Left forelimb (tissue), 1 donor: ENCODE measurements at places on chromosomes 5 and 9.
A peak's percentile ranks its signal among the peaks of the same experiment; 100 is the strongest.

- DNase-seq = no peak
These were observed 708.0 kb upstream of the FAM174A start for GRCh38 chr5:99827136-99827535.

GRCh38 chr5:51159164-51159563, 224.1 kb upstream of the ISL1 start:
- no peak for DNase-seq

- DNase-seq = no peak
These were observed 634.0 kb downstream of the MAT2B start for GRCh38 chr5:164139423-164139822.

DNA sequence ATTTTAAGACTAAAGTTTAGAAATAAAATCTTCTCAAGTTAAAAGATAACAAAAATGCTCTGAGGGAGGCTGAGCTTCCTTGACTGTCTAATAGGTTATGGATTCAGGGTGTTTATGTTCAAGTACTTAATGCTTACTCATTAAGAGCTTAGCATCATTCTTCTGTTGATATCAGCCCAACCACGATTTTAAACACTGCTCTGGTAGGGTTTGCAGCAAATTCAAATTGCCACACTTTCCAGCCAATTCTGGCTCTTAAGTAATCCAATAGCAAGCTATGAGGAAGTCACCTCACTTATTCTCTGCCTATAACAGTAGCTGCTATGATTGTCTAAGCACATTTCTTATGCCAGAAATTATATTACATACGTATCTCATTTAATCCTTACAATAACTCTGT, 191.0 kb upstream of the KIF2A start:
- DNase-seq = no peak

- no peak for DNase-seq
These were observed 55.4 kb upstream of the PPP3R2 start for GRCh38 chr9:101650142-101650541.

DNA sequence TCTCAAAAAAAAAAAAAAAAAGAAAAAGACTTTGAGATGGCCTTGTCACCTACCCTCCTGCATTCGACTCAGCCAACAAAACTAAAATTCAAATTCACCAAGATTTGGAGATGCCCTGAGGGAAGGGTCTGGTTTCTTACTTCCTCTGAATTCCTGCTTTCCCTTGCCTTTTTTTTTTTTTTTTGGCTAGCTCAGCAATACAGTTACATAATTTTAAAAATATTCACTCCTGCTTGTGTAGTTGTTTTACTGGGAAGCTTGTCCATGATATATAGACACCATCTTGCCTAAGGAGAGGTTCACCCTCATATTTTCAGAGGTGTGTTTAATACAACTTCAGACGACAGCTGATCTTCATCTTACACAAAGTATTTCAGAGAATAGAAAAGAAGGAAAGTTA, 21.3 kb upstream of the SERINC5 start:
- no peak for DNase-seq

DNA sequence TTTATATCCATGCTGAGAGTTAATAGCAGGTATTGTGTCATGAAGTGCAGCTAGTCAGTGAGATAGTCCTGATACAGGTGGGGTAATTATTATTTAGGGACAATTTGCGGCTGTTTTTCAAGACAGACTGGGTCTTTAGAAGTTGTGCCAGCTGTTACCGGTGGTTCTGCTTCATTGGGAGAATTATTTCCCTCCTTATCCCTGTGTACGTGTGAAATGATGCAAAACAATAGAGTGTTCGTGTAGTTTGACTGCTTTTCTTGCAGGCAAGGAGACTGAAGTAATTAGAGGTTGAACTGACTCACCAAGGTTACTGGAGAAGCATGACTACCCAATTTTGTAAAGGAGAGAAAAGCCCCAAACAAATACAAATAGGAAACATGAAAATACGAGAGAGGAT, 101.7 kb downstream of the ARRDC3 start:
- DNase-seq = no peak

- peak; percentile 93 for DNase-seq
These were observed 1.8 kb upstream of the ENTPD2 start for GRCh38 chr9:137055385-137056364.

DNA sequence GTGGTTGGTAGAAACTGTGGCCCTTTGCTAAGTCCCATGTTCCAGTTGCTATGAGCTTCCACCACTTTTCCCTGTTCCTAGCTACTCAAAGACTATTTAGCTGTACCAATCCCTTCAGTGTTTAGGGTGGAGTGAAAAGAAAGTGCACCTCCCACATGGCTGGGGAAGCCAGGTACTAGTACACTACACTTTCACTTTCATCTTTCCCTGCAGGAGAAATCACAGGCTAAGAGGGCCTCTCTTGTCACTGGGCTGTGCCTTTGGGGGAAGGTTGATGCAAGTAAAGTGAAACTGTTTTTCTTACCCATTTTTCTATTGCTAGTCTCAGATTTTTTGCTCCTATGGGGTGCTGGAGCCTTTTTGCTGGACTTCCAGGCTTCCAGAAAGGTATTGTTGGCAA, 33.5 kb upstream of the CKS2 start:
- no peak for DNase-seq

DNA sequence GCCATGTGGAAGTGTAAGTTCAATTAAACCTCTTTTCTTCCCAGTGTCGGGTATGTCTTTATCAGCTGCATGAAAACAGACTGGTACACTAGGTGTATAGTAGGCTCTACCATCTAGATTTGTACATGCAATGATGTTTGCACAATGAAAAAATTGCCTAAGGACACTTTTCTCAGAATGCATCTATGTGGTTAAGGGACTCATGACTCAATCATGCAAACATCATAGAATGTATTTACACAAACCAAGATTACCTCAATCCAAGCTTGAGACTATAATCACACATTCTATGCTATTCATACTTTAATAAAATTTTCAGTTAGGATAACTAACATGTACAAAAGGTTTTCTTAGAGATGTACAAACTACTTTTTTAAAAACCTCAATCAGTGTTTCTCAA, 1164.5 kb downstream of the CDH12 start:
- no peak for DNase-seq

GRCh38 chr9:126619361-126620135, 5.8 kb downstream of the LMX1B start:
- DNase-seq = no peak

DNA sequence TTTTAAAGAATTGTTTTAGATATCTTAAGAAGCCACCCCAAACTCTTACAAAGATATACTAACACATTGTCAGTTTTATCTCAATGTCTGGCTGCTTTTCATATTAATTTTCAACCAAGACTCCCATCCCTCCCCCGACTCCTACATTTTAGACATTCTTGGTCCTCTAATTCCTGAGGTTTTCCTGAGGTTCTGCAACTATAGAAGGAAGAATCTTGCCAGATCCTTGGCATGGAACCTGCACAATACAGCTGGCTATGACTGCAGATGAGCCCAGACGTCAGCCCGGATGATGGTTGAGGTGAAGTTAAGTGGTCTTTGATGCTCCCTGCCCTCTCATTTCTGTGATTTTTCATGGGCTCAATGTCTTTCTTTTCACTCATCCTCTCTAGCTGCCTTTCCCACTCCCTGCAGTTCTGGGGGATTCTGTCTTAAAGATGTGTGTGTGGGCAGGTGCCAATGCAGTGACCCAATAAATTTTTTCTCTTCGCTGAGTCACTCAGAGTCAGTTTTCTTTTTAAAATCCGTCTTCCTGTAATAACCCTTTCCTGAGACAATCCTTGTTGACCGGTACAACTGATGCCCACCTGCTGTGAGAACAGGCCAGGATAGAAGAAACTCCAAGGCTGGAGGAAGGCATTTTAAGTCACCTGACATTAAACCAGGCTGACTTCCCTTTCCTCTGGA, 237.8 kb upstream of the GAS1 start:
- no peak for DNase-seq

DNA sequence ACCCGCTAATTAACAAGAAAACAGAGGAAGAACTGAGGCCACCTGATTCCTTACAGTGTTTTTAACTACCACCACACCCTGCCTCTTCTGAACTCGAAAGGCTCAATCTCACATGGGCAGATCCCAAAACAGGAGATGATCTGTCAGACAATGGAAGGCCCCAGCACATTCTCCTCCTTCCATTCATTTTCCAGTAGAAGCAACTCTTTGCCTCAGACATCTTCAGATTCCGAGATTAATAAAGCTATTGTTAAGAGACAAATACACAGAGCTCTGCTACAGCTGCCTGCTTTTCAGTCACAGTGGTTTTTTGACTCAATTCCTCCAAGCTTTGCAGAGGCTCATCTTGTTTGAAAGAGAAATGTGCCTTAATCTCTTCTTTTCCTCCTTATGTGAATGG, 127.2 kb upstream of the ADAMTSL1 start:
- no peak for DNase-seq

DNA sequence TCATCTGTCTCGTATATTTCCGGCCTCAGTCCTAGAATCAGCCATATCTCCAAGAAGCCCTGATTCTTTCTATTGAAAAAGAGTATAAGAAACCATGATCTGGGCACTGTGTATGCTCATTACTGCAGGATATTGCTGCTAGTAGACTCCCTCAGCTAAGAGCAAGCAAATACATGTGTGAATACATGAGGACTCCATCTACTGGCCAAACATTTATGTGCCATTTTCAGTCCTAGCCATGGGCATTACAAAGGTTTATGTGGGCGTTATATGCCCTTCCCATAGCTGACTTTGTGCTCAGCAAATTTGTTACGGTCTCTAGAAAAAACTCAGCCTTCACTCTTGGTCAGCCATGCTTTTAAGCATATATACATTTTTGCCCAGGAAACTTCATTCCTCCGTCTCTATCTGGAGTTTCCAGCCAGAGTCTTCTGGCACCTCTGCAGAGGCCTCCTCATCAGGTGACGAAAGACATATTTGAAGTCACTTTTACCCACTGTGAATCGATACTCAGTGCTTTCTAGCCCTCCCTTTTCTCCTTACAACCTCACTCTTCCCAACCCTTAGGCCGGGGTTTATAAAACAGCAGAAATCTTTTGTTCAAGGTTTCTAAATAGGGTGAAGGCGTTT, 1495.6 kb upstream of the CDH6 start:
- no peak for DNase-seq

DNA sequence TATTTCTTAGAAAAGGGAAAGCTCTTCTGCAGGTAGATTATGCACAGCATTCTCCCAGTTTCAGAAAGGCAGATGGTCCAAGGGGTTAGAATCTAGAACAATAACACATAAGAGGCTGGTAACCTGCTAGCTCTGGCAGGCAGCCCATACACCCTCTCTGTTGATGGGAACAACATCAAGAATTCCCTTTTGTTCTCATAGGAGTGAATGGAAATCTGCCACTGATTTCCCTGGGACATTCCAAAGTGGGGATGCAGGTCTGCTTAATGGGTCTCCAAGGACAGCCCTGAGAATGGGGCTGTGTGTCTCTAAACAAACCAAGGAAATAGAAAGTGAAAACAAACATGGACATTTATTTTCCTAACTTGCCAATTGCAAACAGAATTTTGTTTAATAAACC, 456.8 kb downstream of the EBF1 start:
- DNase-seq = no peak

- no peak for DNase-seq
These were observed 532.3 kb downstream of the BRINP1 start for GRCh38 chr9:118836891-118837290.

GRCh38 chr5:82244854-82245635, 33.1 kb downstream of the RPS23 start:
- no peak for DNase-seq
